ENCODE measurements at places on chromosomes 5 and 9.

- no peak for DNase-seq
Measured at GRCh38 chr5:181186986-181187499, 18.0 kb downstream of the TRIM7 start.

- DNase-seq = no peak
Measured at GRCh38 chr5:122195802-122196394, 66.6 kb downstream of the ZNF474 start.

GRCh38 chr9:389159-389558 is 174.5 kb downstream of the DOCK8 start:
- no peak for DNase-seq

DNA sequence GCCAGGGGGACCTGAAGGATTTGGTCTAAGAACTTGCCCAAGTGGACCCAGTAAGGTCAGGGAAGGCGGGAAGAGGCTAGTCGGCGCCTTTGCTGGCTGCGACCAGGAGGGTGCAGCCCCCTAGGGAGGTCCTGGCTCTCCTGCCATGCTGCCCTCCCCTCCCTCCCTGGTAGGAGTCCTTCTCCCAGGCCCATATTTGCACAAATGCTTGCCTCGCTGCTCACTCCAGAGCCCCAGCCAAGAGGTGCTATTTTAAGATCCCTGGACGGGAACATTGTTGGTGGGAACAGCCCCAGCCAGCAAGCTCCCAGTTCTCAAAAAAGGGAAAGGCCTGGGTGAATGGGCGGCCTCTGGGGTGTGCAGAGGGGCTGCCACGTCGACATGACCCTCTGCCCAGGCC is 4.3 kb upstream of the IL17B start:
- no peak for DNase-seq

DNA sequence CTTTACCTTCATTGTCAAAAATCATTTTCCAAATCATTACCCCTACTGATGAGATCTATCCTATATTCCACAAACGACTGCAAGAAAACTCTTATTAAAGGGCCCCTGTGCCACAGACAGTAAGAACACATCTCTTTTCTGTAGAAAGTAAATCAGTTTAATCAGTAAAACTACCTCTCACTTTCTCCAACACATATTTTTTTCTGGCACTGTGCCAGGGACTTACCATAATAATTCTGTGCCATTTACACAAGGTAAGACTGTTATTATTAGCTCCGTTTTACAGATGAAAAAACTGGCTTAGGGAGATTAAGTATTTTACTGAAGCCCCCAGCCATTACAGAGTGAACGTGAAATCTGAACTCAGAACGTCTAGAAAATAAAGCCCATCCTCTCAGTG is 587.0 kb upstream of the COX7C start:
- no peak for DNase-seq

- no peak for DNase-seq
Measured at GRCh38 chr5:617896-618295, 5.8 kb downstream of the CEP72 start.

DNA sequence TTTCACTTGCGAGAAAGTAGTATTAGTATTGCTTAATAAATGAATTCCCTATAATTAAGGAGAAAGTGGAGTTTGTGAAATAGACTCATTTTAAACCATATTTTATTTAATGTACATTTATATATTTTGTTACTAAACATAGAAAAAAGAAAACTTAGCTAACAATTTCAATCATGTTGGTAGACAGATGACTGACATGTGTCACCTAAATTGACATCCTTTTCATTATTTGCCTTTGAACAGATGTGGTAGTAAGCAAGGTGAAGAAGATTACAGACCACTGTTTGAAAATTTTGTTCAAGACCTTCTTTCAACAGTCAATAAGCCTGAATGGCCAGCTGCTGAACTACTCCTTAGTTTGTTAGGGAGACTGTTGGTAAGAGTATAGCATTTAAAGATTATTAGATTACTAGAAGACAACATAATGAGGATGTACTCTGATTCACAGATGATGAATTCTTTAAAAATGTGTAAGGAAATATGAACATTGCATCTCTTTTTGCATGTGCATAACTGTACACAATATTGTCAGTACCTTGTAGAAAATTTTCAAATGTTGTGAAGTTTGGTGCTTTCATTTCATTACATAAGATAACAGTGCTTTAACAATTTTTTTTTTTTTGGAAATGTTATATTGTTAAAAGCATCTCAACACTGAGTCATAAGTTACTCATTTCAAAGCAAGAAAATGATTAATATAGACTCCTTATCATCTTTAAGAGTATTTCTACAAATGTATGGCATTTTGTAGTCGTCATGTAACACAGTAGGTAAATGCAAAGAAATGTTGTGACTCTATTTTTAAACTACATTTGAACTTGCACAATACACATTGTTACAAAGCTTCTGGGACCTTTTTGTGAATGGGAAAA is 139.5 kb downstream of the NIPBL start:
- DNase-seq = no peak

DNA sequence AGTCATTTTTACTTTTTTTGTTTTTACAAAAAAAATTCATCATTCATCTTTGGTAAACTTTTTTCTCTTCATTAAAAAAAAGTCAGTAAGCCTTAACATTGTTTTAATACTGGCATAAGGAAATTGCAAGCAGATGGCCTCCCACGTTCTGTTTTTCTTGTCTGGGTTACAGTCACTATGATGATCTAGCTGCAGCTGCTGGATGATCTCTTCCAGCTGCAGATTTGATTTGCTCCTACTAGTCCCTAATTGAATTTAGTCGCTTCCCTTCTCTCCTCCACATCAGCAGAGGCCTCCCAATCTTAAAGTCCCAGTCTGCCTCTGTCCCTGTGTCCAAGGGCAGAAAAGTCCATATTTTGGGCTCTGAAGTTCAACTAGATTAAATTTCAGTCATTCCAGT is 106.8 kb upstream of the PTGER4 start:
- no peak for DNase-seq

- no peak for DNase-seq
Measured at GRCh38 chr9:89721176-89721700, 116.4 kb downstream of the GADD45G start.

DNA sequence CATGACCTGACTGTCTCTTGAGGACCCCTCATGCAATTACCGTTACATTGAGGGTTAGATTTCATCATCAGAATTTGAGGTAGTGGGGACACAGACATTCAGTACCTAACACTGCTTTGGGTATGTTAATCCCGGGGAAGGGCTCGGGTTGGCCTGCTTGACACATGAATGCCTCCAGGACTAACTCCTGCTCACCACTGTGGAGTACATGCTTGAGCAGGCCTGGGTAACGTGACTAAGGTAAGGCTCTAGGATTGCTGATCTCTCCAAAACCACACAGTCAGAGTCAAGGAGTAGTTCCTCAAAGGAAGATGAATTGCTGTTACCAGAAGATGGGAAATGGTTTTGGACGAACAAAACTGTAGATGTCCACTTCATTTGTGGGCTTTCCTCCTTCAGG is 376.3 kb upstream of the ZNF462 start:
- DNase-seq = no peak

- DNase-seq = no peak
Measured at GRCh38 chr5:52995095-52995494, 5.9 kb downstream of the ITGA2 start.

- DNase-seq = no peak
Measured at GRCh38 chr9:14231196-14231990, 82.5 kb downstream of the NFIB start.

GRCh38 chr5:120545007-120545406 is 80.9 kb downstream of the PRR16 start:
- DNase-seq = no peak

DNA sequence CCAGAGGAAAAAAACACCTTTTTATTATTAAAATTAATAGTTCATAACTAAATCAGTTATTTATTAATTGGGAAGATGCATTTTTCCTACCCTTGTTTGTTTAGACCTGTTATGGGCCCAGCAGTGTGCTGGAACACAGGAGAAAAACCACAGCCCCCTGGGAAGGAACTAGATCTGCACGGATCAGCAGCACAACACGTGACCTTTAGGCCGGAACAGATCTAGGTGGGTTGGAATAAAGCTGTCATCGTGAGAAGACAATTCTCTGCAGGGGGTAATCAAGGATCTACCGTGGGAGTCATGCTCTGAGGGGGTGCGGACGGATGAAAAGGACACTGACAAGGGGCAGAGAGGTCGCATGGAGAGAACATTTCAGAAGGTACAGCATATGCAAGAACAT is 95.8 kb upstream of the SPATA31C2 start:
- no peak for DNase-seq
